ENCODE measurements at places on chromosomes 12 and 14.

DNA sequence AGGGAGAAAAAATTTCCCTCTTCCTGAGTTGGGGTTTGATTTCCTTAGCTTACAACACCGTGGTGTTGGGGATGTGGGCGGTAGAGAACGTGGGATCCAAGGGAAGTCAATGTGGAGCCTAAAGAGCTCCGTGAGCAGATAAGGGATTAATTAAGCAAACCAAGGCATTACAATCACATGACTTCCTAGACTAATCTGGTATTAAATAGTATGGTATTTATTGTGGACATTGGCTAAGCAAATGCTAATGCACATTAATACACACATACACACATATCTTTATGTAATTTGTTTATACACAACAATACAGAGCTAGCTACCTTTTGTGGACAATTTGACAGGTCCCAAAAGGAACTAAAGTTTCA is 791 bp upstream of the RNF41 start:
- no peak for DNase-seq

- no peak for DNase-seq
Observed at GRCh38 chr14:56124327-56124726, 6.1 kb downstream of the PELI2 start.

GRCh38 chr14:71086567-71086966 is 179.3 kb downstream of the PCNX1 start:
- DNase-seq: no peak

DNA sequence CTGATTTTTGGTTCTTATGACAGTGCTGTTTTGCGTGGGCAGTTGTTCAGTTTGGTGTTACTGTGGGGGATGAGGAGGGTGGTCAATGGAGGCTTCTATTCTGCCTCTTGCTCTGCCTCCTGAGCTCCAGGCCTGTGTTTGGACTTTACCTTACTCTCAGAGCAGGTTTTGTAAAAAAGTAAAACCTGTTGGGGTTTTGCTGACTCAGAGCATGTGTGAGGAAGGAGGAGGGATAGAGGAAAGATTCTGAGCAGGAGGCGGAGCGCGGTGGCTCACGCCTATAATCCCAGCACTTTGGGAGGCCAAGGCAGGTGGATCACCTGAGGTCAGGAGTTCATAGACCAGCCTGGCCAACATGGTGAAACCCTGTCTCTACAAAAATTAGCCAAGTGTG is 6.7 kb downstream of the A2ML1 start:
- no peak for DNase-seq

GRCh38 chr12:19238540-19238939 is 109.0 kb downstream of the PLEKHA5 start:
- DNase-seq: no peak

GRCh38 chr12:51820526-51821439 is 27.7 kb downstream of the FIGNL2 start:
- peak; percentile 56 for DNase-seq

- DNase-seq: no peak
Observed at GRCh38 chr12:108254030-108254429, 85.1 kb downstream of the CMKLR1 start.

- no peak for DNase-seq
Observed at GRCh38 chr14:64410084-64410774, 22.1 kb downstream of the MTHFD1 start.

DNA sequence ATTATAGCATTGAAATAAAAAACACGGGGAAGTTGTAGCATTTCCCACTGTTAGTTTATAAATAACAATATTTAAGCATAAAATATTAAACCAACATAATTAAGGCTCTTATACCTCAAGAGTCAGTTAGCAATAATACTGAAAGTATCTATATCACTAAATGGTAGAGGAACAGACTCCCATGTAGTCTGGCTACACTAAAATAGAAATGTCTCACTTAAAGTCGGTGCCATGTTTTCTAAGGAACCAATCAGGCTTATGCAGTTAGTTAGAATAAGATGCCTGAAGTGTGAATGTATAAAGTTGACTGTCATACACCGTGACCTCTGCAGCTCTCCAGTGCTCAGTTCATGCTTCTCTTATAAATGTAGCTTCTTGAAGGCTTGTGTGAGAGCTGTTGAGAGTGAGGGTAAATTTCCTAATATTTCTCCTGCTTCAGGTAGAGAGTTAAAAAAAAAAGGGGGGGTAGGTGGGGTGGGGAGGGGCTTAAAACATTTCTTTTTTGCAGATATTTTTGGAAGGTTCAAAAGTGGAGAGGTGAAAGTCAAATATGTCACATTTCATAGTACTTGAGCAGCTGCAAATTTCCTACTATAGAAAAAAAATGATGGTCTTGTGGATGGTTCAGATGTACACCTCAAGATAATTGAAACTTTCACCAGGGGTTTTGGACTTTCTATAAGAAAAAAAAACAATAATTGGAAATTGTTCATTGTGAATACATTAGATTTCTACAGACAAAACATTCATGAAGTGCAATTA is 64.5 kb downstream of the PTCSC3 start:
- DNase-seq: no peak

DNA sequence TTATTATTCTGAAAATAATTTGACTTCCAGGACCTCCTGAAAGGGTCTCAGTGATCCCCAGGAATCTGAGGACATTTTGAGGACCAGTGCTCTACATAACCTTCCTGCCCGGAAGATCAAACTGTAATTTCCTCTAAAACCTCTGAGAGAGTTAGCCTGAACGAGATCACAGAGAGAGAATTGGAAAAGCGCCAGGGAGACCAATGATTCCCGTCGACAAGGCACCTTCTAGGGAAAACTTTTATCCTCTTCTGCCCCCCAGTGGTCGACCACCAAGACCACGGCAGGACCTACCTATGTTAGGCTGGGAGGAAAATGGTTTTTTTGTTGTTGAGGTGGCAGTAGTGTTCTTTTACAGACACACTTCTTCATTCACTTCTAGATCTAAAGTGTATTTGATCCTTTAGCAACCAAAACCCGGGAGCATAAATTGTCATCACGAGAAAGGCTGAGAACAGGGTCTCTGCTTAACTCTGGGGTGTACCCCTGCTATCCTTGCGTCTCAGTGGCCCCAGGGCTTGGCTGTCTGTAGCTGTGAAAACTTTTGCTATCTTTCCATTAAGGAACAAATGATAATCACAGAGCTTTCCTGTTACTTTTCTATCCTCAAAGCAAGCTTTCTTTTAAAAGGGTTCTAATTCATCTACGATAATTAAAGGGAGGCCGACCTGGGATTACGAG is 62.9 kb upstream of the NID2 start:
- peak; percentile 87 for DNase-seq

GRCh38 chr14:54822685-54823084 is 79.9 kb downstream of the GCH1 start:
- no peak for DNase-seq

DNA sequence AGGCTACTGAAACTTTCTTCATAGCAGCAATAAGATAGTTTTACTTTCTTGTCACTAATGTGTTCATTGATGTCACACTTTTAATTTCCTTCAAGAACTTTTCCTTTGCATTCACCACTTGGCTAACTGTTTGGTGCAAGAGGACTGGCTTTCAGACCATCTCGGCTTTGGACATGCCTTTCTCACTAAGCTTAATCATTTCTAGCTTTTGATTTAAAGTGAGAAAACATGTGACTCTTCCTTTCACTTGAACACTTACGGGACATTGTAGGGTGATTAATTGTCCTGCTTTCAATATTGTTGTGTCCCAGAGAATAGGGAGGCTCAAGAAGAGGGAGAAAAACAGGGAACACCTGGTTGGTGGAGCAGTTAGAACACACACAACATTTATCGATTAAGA is 41.9 kb downstream of the IFNG start:
- DNase-seq: no peak

- no peak for DNase-seq
Observed at GRCh38 chr12:115983226-115983798, 294.2 kb downstream of the MED13L start.

- DNase-seq: peak; percentile 76
Observed at GRCh38 chr12:109775172-109775881, 57.9 kb downstream of the TRPV4 start.

DNA sequence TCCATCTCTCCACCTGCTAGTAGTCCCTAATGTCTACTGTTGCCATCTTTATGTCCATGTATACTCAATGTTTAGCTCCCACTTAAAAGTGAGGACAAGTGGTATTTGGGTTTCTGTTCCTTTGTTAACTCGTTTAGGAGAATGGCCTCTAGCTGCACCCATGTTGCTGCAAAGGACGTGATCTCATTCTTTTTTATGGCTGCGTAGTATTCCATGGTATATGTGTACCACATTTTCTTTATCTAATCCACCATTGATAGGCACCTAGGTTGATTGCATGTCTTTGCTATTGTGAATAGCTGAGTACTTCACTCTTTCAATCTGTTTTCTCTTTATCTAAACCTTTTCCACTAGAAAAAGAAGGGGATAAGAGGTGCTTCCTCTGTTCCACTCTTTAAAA is 130.0 kb downstream of the TMEM117 start:
- DNase-seq: no peak

- DNase-seq: no peak
Observed at GRCh38 chr12:95738024-95738611, 52.4 kb downstream of the NTN4 start.

DNA sequence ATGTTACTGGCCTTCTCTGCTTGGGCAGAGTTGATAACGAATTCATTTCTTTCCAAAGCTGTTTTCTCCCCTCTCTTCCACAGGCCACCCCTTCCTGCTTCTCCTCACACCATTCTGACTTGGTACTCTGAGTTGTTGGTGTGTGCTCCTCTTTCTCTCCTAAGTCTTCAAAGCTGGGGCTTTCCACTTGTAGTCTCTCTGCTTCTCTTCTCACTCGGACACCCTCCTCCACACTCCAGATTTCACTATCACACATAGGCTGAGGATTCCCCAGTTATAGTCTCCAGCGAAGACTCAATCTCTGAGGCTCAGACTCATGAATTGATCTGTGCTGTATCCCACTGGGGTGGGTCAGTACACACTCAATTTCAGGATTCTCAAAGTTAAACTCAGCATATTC is 201.0 kb downstream of the SSPN start:
- DNase-seq: no peak

DNA sequence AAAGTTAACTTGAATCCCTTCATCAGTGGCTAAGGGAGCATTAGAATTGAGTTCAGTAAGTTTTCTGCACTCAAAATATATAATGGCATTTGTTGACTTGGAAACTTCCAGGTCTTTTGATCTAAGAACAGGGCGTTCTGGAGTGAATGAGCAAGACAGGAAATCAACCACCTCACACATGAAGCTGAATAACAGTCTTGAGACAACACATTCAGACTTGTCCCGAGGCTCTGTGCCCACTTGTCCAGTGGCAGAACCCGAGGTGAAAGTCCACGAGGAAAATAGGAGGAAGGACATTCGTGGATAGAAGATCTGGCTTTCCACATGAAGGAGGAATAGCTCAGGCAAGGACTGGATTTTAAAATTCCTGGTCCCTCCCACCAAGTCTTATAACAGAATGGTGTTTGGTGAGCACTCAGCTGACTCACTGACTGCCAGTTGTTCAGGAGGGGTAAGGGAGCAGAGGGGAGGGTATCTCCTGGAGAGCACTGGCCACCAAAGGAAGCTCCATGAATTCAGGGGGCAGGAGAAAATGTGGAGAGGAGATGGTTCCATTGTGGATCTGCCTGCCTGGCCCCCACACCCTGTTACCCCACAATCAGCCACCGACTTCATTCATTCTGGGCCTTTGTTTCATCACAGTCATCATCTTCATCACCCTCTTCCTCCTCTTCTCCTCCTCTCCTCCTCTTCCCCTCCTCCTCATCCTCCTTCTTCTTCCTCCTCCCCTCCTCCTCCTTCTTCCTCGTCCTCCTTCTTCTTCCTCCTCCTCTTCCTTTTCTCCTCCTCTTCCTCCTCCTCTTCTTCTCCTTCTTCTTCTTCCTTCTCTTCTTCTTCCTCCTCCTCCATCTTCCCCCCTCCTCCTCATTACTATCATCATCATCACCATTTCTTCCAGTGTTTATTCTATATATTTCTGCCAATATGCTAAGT is 620.1 kb downstream of the MED13L start:
- no peak for DNase-seq

- no peak for DNase-seq
Observed at GRCh38 chr14:100078997-100079725, 13.9 kb downstream of the EVL start.

GRCh38 chr12:20792971-20793370 is 17.5 kb upstream of the SLCO1B3 start:
- no peak for DNase-seq

DNA sequence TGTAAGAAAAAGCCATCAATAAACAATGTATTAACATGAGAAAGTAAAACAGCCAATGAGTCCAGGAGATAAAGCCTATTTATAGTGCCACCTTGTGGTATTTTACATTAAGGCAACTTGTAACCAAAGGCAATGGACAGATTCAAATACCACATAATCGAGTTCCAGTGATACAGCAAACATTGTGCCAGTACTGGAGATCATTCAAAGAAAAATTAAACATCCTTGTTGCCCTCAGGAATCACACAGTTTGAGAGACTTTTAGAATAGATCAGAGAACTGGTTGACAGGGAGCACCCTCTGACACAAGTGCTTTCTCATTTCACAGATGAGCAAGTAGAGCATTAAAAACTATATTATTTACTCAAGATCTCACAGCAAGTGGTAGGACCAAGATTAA is 98.1 kb downstream of the DDHD1 start:
- no peak for DNase-seq

- peak; percentile 88 for DNase-seq
Observed at GRCh38 chr12:121799842-121800693, 3.7 kb upstream of the SETD1B start.

GRCh38 chr12:3199551-3200031 is 122.4 kb downstream of the TSPAN9 start:
- peak; percentile 28 for DNase-seq

- no peak for DNase-seq
Observed at GRCh38 chr12:1798641-1799020, 21.7 kb upstream of the LRTM2 start.

GRCh38 chr12:106048676-106049075 is 90.1 kb downstream of the NUAK1 start:
- DNase-seq: no peak

DNA sequence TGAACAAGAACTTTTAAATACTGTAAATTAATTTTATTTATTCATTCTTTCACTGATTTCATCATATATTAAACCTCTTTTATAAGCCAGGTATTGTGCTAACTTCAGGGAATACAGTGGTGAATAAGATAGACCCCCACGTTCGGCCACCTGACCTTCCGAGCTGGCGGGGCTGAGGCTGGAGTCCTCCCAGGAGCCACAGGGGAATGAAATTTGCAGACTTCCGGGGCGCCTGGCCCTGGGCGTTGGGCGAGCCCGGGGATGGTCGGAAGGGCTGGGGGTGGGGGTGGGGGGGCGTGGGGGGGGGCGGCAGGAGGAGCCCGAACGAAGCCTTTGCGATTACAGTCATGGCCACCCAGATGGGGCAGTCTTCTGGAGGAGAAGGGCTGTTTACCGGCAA is 383.4 kb downstream of the PAWR start:
- DNase-seq: no peak

Measured in thyroid gland (tissue), 4 donors.